ENCODE measurements at places on chromosomes 2 and 18. TPM values are rescaled to one million over a fixed set of nuclear protein-coding genes. Genes with fewer than 3 reads are reported as not detected.

- no peak for DNase-seq
Measured at GRCh38 chr2:194962254-194962653, 694.8 kb upstream of the SLC39A10 start.

DNA sequence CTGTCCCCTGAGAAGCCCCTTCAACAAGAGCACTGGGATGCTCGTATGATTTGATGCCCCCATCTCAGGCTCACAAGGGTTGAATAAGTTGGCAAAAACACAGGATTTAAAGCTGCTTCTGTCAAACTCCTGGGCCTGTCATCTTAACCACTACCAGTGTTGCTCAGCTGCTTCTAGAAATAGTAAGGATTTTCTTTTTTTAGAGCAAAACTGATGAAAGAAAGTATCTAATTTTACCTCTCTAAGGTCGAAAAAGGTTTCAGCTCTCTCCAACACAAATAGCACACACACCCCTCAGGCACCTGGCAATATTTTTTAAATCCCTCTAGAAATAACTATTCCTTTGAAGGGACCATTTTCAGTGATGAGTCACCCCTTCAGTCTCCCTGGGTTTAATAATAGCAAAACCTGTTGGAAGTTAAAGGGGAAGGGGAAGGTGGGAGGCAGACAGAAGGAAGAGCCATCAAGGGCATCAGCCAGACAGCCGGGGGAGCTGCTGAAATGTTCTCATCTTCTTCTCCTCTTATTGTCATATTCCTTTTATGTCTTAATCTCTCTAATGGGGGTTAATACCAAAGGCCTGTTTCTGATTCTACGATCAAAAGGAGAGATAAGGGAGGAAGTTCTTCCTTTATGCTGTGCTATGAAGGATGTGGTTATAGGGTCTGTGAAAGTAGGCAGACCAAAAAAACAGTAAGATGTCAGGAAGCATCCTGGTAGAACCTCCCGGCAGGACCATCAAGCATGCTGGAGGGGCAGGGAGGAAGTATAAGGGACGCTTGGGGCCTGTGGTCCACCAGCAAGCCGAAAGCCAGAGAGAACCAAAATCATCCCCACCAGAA, 31.9 kb upstream of the SLC35G4 start:
- DNase-seq: no peak

GRCh38 chr18:69844656-69845055, 103.0 kb downstream of the CD226 start:
- DNase-seq: no peak

DNA sequence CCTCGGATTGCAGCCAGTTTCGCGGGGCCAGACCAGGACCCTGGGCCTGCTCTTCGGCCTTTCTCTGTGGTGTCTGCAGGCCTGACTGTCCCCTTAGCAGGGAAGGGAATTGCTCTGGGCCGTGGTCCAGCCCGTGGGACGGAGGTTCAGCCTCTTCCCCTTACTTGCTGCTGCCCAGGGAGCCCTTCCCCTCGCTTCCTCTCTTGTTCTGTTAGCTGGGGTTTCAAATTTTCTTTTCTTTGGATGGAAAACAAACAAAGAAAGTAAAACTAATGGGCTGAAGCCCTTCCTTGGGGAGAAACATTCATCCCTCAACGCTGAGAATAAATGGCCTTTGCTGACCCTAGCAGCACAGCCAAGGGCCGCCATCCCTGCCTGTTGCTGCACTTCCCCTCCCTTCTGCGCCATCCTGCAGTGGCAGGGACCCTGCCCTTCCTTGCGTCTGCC, 52.4 kb downstream of the ASAP2 start:
- DNase-seq: no peak

Gene CTDP1
- total RNA-seq: 15.6 TPM

- DNase-seq: peak; percentile 27
Measured at GRCh38 chr2:159617646-159618045, 1.3 kb upstream of the BAZ2B start.

DNA sequence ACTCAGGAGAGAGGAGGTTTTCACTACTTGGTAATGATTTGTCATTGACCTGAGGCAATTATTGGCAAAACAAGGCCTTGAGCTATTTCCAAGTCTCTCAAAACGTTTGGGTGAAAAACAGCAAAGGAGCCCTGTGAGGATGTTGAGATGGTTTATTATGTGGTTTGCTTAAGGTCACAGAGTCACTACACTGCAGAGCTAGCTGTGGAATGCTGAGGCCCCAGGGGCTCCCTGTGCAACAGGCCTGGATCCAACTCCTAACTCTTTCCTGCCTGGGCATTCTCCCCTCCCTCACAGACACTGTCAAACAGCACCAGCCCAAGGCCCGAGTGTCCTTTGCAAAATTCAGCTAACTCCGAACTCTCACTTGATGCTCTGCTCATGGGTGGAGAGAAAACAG, 754.6 kb upstream of the SOX11 start:
- DNase-seq: no peak

- DNase-seq: no peak
Measured at GRCh38 chr18:22344908-22345670, 72.6 kb downstream of the CTAGE1 start.

Gene CHN1
- total RNA-seq: 1.3 TPM

GRCh38 chr2:150438041-150438440, 49.4 kb downstream of the RND3 start:
- DNase-seq: no peak

GRCh38 chr2:11071211-11071610, 84.1 kb upstream of the SLC66A3 start:
- no peak for DNase-seq

GRCh38 chr2:96895746-96896651, 26.1 kb upstream of the SEMA4C start:
- peak; percentile 63 for DNase-seq

GRCh38 chr2:105778080-105778607, 33.4 kb downstream of the NCK2 start:
- no peak for DNase-seq

GRCh38 chr2:119486196-119486827, 38.0 kb downstream of the SCTR start:
- no peak for DNase-seq

Gene SLC66A2
- 19.5 TPM for total RNA-seq

- DNase-seq: no peak
Measured at GRCh38 chr2:112629224-112629623, 16.5 kb upstream of the SLC20A1 start.

Data from Calu3 (cell line).